ENCODE measurements at places on chromosomes 7 and 10. TPM values are rescaled to one million over a fixed set of nuclear protein-coding genes. Genes with fewer than 3 reads are reported as not detected.

GRCh38 chr7:75716992-75717626, 21.6 kb downstream of the HIP1 start:
- ATAC-seq: no peak

GRCh38 chr7:159066816-159067575, 77.7 kb downstream of the VIPR2 start:
- ATAC-seq: no peak

DNA sequence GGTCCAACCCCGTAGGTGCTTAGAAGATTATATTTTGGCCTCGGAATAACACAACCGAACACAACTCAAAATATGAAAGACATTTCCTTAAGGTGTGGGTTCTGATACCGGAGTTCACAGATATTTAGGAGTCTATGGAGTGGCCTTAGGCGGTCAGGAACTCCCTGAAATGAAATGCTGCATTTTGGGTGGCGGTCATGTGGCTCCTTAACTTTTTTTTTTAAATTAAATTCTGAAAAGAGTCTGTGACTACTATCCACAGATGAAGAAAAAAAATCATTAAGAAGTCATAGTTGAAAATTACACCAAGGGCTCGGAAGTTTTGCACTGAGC, 290.9 kb upstream of the NFE2L3 start:
- no peak for ATAC-seq

DNA sequence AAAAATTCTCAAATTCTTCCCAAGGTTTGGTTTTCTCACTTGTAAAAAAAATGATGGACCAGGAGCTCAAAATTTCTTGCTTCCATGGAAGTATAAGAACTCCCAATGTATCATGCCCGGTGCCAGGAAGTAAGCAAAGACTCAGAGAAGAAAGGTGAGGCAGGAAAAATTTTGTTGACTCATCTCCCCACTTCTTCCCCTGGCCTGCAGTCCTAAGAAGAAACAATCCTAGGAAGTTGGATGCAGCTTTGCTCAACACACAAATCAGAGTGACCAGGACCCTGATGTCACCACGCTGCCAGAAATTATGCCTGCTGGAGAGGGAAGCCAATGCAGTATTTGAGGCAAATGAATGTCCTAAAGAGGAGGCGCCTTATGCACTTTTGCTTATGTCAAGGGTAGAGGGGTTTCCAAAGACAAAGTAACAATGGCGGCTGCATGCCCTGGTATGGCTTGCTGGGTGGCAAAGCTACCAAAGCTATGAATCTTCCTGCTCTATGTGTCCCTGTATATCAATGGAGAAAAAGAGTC, 163.6 kb downstream of the NEURL1 start:
- no peak for ATAC-seq

- ATAC-seq: no peak
Measured at GRCh38 chr10:14736043-14736442, 38.7 kb downstream of the FAM107B start.

- ATAC-seq: no peak
Measured at GRCh38 chr10:108721874-108722273, 1201.4 kb downstream of the XPNPEP1 start.

- no peak for ATAC-seq
Measured at GRCh38 chr7:36942955-36943354, 218.7 kb upstream of the AOAH start.

The TLX1 gene
- total RNA-seq: not detected

The ADRA2A gene
- 2.7 TPM for total RNA-seq

The VSTM4 gene
- 25.1 TPM for total RNA-seq

The DDC gene
- total RNA-seq: not detected

All from gastroesophageal sphincter (tissue), 4 donors.